ENCODE measurements at places on chromosomes 5 and 9.

- DNase-seq = no peak
Observed at GRCh38 chr5:78809444-78809843, 160.9 kb upstream of the LHFPL2 start.

DNA sequence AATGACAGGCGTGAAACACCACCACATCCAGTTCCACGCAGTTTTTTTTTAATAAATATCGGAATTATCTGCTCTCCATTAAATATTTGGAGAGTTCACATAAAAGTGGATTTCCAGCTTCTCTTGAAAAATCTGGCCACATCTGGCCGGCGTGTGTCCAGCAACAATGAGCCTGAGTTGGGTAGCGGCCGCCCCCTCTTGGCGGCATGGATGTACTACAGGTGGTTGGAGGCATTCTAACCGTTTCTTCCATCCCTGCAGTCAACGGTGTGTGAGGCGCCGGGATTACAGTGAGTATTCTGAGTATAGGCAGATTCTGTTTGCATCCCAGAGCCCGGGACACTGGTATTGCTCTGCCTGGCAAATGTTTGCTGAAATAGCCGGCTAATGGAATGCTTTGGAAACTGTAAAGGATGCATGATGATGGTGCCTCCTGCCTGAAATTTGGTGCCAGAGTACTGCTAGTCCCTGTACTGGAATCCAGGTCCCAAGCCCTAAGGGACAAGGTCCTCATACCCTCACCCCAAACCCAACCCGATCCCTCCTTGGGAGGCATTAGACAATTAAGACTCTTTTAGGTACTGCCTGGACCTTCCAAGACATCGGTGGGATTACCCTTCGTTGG lies 13.6 kb upstream of the GM2A start:
- no peak for DNase-seq

DNA sequence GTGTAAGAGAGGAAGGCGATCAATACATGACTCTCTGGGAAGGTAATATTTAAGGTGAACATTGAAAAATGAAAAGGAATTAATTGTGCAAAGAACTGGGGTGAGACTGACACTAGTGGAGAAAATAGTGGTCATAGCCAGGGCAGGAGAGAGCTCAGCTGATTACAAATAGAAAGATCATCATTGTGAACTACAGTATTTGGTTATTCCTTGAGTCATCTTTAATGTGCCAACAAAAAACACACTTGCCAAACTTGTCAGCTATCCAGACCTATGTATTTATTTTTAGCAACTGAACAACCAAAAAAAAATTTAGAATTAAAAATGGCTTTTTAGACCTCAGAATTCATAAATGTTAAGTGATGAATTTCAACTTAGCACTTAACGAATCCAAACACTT lies 749.8 kb upstream of the CDH9 start:
- DNase-seq = no peak

GRCh38 chr9:76401580-76402354 lies 7.5 kb upstream of the RFK start:
- DNase-seq = no peak

DNA sequence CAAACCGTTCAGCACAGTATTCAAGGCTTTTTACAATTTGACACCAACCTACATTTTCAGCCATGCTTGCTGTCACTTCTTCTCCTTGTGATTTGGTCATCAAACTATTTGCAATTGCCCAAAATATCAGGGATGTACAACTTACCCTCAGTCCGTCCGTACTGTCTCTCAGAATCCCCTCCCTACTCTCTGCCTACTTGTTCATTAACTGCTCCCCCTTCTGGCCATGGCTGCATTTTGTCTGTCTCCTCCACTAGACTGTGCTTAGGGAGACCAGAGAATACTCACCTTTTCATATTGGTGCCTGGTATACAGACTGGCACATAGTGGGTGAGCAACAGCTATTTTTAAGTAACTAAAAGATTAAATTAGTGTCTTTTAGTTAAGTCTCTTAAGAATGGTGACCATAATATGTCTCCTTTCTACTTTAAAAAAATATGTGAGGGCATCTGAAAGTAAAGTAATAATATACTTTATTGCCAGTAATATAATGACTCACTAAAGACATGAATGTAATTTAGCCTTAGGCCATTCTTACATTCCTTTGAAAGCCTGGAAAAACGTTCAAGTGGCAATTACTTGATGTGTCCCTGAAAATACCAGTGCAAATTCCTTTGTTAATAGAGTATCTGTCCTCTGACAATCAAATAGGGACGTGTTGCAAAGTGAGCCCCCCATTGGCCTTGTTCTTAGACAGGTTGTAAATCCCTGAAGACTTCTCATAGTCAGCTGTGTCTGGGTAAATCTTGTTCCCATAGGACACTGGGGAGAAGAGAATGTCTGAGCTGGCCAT lies 27.8 kb downstream of the PRLR start:
- DNase-seq = peak; percentile 35

GRCh38 chr5:40277161-40277906 lies 402.4 kb upstream of the PTGER4 start:
- no peak for DNase-seq

DNA sequence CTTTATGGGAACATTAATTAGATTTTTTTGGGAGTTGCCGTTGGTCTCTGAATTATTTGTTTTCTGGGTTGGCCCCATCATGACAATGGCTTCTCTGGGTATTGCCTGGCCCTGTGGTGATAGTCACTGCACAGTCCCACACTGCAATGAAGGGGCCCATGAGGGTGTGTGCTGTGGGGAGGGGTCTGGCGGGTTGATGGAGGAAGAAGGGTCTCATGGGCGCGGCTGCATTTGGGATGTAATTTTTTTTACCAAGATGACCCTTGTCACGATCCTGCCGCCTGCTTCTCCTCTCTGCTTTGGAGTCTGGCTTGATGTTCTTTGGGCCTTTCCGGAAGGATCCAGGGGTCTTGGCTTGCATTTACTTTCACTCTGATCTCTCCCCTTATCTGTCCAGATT lies 44.1 kb downstream of the WNK2 start:
- DNase-seq = no peak

DNA sequence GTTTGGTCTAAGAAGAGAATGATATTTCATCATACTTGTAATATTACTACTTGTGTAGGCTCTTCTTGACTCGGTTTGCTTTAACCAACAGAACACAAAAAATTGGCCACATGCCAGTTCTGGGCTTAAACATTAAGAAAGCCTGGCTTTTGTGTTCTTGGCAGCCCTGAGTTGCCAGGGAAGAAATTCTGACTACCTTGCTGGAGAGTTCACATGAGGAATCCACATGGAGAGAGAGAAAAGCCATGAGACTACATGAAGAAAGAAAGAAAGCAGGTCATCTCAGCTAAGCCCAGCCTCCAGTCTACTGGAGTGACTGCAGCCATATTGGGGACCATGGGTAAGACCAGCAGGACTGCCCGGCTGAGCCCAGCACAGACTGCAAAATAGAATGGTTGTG lies 524.8 kb downstream of the RAB3C start:
- no peak for DNase-seq

DNA sequence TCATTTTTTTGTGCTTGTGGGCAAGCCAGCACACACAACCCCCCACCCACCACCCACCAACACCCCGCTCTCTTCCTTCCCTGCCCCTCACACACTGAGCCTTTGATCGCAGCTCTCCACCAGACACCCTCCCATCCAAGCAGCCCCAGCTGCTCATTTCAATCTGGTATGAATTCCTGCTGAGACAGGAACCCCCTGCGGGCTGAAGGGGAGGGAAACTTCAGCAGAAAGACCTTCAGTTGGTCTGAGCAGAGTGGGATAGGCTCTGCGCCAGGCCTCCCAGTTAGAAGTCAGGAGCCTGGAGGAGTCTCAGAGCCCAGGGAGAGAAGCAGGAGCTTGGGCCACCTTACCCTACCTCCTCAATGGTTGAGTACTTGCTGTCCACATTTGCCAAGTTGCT lies 7.2 kb downstream of the PCDHGC5 start:
- DNase-seq = no peak

DNA sequence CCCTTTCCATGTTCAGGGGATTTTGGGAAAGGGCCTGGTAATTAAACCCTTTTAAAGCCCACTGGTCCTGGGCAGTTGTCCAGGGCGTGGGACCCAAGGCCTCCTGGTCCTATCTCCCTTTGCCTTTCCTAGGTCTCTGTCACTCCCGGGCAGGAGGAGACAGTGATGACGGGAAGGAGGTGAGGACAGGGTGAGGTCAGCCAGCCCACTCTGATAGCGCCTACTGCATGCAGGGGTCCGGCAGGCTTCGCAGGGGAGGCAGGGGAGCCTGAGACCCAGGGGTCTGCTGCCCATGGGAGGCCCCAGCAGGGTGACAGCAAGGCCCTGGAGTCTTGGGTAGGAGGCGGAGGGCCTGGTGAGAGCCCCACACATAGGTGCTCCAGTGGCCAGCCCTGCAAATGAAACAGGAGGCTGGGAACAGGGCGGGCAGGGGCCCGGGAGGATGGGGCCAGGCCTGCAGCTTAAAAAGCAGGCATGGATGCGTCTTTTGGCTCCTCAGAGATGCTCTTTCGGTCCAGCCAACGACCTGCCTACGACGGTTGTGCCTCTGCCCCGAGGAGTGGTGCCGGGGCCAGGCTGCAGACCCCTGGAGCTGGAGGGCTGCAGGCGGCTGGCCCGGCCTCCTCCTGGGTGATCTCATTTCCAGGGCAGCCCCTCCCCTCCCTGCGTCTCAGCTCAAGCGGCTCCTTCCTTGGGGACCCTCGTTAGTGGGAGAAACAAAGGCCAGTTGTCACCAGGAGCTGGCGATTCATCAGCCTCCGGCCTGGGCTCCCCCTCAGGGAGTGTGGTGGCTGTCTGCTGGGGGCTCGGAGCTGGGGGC lies 6.7 kb upstream of the RXRA start:
- no peak for DNase-seq

- no peak for DNase-seq
Observed at GRCh38 chr9:98230304-98230703, 25.1 kb downstream of the TBC1D2 start.

DNA sequence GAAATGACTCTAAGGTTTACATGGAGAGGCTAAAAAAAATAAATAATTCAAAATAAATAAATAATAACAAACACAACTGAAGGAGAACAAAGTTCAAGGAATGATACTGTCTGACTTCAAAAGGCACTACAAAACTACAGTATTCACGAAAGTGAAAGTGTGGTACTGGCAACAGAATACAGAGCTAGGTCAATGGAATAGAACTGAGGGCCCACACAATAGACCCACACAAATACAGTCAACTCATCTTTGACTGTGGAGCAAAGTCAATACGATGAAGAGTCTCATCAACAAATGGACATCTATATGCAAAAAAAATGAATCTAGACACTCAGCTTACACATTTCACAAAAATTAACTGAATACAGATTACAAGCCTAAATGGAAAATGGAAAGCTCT lies 75.3 kb downstream of the FBXW11 start:
- DNase-seq = no peak

DNA sequence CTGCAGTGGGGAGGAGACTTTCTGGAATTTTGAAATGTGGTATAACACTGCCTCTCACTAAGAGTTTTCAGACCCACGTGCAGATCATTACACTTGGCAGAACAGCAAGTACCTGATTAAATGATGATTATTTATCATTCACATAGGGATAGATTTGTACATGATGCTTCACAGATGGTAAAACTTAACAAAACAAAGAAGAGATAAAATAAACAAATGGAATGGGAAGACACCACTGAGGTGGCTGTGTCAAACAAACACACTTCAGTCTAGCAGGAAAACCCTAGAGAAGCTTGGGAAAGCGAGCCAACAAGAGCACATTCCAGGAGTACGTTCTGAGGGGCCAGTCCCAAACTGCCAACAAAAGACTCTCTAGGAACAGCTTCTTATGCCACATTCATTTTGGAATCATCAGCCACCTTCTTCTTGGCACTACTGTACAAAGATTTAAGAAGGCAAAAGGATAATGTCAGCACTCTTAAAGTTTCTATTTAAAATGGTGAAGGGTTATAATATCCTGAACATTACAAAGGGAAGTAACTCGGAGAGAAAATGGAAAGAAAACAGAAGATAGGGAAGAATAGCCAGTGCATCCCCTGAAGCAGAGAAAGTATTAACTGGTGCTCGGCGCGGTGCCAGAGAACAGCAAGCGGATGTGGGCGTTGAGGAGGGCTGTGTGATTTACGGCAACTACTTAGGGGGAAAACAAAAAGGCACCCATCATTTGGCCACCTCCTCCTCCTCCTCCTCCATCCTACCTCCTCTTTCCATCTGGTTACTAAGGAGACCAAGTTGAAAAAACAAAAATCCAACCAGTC lies 1.6 kb downstream of the MED27 start:
- no peak for DNase-seq

- DNase-seq = no peak
Observed at GRCh38 chr9:114522847-114523246, 17.6 kb upstream of the WHRN start.

GRCh38 chr5:14705556-14705955 lies 41.0 kb downstream of the OTULIN start:
- DNase-seq = no peak

- DNase-seq = no peak
Observed at GRCh38 chr9:87116492-87116891, 169.2 kb upstream of the GAS1 start.

- no peak for DNase-seq
Observed at GRCh38 chr5:157216391-157217142, 35.9 kb downstream of the ITK start.

GRCh38 chr5:51375084-51375483 lies 8.2 kb upstream of the ISL1 start:
- DNase-seq = no peak

- no peak for DNase-seq
Observed at GRCh38 chr5:136209346-136209910, 16.5 kb upstream of the SMIM32 start.

DNA sequence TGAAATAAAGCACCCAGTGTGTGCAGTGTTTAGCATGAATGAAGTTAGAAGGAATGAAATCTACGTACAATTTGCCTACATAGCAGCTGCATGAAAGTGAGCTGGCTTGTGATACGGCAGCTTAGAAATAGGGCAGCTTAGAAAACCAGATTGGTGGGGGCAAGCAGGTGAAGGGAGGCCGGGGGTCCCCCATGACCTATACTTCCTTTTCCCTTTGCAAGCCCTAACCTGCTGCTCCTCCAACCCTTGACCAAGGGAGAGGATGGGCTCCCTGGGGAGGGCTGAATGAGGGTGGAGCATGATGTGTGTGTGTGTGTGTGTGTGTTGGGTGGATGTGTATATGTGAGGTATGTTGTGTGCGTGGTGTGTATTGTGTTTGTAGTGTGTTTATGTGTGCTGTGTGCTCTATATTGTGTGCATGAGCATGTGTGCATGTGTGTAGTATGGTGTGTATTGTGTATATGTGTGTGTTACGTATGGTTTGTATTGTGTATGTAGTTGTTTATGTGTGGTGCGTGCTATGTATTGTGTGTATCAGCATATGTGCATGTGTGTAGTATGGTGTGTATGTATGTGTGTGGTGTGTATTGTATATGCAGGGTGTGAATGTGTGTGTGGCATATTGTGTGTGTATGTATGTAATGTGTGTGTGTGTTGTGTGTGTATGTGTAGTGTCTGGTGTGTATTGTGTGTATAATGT lies 72.1 kb downstream of the TENT4A start:
- no peak for DNase-seq
